Cerebellar nuclear complex (tissue), 1 donor: ENCODE measurements at places on chromosomes 4 and X.

GRCh38 chr4:124188595-124188994 is 523.9 kb downstream of the ANKRD50 start:
- DNase-seq = no peak

- no peak for DNase-seq
Measured at GRCh38 chr4:10096978-10097335, 19.6 kb downstream of the WDR1 start.

GRCh38 chr4:95601356-95601755 is 52.6 kb upstream of the UNC5C start:
- DNase-seq = no peak

DNA sequence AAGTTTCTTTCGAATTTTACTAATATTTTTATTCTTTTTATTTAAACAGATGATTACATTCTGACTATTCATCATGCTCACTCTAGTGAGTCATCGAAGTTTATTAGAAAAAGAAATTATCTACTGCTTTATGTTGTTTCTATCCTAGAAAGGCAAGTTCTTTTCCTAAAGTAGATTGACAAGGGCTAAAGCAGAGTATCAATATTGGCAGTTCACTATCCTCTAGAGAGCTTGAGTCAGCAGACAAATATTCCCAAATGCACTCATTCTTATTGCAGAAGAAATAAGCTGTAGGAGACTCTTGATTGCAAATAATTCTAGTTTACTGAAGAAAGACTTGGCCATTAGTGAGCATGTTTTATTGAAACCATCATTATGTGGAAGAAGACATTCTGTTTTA is 911.8 kb downstream of the CENPC start:
- DNase-seq = no peak

DNA sequence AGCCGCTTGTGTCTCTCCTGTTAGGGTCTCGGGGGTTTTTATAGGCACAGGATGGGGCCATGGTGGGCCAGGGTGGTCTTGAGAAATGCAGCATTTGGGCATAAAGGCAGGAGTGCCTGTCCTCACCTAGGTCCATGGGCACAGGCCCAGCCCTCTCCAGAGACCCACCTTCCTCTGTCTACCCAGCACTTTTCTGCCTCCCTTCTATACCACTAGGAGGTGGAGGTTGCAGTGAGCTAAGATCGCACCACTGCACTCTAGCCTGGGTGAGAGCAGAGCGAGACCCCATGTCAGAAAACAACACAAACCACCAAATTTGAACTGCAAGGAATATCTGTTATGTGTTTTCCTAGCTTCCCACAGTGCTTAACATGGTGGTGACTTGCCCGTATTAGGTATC is 38.0 kb downstream of the MOB1B start:
- no peak for DNase-seq

GRCh38 chrX:117895418-117895817 is 221.2 kb downstream of the KLHL13 start:
- no peak for DNase-seq

DNA sequence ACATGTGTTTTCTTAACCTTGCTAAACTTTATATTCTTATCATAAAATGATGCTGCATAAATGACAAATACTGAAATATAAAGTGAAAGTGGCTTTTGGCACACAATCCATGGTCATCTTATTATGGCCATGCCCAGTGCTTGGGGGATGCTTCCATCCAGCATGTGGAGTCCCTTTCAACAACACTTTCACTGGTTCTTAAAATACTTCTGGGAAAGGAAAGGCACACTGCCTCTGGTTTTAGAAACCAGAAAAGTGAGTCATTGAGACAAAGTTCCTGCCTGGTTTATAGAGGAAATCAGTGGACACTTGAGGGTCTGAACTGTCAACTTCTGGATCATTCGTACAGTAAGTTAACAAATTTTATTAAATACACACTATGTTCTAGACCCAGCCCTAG is 248.0 kb upstream of the ADAMTS3 start:
- DNase-seq = no peak

DNA sequence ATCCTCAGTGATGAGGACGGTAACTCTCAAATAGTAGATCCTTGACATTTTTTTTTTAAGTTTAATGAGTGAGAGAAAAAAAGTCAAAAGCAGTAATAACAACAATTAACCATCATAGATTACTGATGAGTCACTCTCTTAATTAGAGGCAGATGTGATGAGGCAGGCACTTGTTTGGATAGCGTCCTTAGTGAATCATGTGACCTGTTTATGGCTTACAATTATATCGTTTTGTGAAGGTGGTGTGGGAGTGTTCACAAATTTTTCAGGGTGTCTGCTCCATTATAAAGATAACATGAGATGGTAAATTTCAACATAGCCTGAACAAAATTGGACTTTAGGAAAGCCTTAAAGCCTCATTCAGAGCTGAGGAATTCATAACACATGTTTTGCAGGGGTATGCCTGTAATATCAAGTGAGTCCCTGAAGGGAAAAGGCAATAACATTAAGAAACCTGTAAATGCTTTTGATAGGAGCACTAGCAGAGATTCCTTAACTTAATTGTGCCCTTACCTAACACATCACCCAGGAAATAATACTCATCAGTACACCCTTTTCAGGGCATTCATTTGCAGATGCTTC is 51.9 kb upstream of the XIAP start:
- DNase-seq = no peak

GRCh38 chr4:85092536-85092935 is 126.0 kb upstream of the WDFY3 start:
- no peak for DNase-seq

DNA sequence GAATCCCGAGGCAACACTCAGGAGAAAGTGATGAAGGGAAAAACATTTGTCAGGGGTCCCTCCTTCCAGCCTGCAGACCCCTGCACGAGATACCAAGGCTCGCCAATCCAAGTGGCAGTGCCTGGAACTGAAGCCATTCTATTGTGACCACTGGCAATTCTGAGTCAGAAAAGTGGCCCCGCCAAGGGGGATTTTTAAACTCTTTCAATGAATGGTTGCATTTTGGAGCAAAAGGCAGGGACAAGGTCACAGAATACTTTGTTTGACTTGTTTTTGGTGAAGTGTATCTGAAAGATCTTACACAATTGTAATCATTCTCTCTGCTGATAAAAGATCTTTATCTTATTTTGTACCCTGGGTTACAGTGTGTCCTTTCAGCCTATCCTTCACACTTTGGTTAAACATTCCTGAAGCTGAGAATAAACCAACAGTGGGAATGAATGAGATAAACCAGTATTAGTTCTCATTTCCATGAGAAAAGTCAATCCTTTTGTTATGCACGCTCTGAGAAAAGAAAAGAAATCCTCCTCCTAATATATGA is 115.9 kb upstream of the PDLIM3 start:
- no peak for DNase-seq

DNA sequence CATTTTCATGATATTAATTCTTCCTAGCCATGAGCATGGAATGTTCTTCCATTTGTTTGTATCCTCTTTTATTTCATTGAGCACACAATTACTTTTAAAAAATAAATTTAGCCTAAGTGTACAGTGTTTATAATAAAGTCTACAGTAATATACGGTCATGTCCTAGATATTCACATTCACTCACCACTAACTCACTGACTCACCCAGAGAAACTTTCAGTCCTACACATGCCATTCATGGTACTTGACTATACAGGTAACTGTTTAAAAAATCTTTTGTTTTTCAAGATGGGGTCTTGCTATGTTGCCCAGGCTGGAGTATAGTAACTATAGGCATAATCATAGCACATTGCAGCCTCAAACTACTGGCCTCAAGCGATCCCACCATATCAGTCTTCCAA is 348.1 kb downstream of the RAPGEF2 start:
- no peak for DNase-seq

GRCh38 chrX:32533848-32534247 is 677.5 kb downstream of the DMD start:
- no peak for DNase-seq

DNA sequence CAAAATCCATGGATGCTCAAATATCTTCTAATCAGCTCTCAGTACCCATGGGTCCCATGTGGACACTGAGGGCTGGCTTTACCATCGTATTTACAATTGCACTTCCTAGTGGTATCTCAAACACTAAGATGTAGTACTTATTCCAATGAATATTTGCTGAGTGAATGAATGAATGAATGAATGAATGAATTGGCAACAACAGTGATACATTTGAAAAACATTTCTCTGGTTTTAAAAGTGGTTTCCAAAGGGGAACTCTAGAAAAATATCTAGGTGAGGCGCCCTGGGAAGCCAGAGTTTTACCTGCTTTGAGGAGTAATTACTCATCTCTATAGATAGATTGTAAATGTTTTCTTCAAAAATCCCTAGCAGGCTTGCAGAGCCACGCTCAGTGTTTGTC is 76.6 kb downstream of the CYTL1 start:
- no peak for DNase-seq

GRCh38 chrX:109635146-109635545 is 10.2 kb upstream of the KCNE5 start:
- no peak for DNase-seq

GRCh38 chr4:86845593-86845992 is 3.6 kb downstream of the SLC10A6 start:
- no peak for DNase-seq
